ENCODE measurements at places on chromosomes 6 and 20.
A peak's percentile ranks its signal among the peaks of the same experiment; 100 is the strongest.

- DNase-seq, result no peak
Observed at GRCh38 chr6:11111769-11112437, 378 bp upstream of the ERVFRD-1 start.

GRCh38 chr6:134733801-134734200 is 216.1 kb downstream of the ALDH8A1 start:
- no peak for DNase-seq

GRCh38 chr20:57147185-57147584 is 119.3 kb downstream of the BMP7 start:
- DNase-seq, result no peak

- DNase-seq, result no peak
Observed at GRCh38 chr20:56724241-56724757, 95.2 kb downstream of the TFAP2C start.

DNA sequence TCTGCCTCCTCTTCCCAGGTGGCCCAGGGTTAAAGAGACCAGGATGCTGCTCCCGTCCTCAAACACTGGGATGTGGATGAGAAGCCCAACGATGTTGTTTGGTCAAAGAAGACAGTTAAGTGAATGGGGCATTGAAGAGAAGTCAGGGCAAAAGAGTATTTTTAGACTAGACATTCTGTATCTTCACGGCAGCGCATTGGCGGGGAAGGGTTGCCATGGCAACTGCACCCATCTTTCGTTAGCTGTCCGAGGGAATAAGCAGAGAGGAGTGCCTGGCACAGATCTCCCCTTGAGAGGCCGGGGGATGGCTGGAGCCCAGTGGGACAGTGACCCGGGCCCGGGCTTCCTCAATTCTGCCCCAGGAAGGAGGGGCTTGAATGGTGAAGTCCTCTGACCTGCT is 56.4 kb upstream of the GPR31 start:
- peak; percentile 8 for DNase-seq

DNA sequence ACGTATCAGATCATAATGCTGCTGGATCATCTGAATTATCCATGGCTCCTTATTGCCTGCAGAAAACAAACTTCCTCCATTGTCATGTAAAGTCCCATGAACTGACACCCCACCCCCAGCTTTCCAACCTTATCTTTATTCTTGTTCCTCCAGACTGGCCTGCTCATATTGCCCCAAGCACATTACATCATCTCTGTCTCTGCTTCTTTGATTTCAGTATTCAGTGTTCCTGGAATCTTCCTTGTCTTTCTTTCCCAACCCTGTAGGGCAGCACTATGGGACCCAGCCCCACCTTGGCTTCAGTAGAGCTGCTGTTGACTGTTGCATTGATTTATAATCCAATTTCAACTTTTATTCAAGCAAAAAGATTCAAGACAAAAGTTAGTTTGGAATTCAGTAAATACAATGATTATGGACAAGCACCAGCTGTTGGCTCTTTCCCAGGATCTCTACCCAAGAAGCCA is 187.5 kb upstream of the ECI2 start:
- no peak for DNase-seq

- DNase-seq, result no peak
Observed at GRCh38 chr6:43798688-43799444, 28.9 kb downstream of the VEGFA start.

- DNase-seq, result no peak
Observed at GRCh38 chr6:151617539-151617938, 123.7 kb downstream of the CCDC170 start.

- DNase-seq, result peak; percentile 53
Observed at GRCh38 chr20:51541189-51542032, 1.1 kb downstream of the NFATC2 start.

GRCh38 chr6:108171291-108171917 is 5.6 kb downstream of the NR2E1 start:
- DNase-seq, result no peak

All from NCI-H1092 treated with DMSO at 0.1 percent for 48 hours (cell line).